ENCODE measurements at places on chromosomes 6 and 20.

DNA sequence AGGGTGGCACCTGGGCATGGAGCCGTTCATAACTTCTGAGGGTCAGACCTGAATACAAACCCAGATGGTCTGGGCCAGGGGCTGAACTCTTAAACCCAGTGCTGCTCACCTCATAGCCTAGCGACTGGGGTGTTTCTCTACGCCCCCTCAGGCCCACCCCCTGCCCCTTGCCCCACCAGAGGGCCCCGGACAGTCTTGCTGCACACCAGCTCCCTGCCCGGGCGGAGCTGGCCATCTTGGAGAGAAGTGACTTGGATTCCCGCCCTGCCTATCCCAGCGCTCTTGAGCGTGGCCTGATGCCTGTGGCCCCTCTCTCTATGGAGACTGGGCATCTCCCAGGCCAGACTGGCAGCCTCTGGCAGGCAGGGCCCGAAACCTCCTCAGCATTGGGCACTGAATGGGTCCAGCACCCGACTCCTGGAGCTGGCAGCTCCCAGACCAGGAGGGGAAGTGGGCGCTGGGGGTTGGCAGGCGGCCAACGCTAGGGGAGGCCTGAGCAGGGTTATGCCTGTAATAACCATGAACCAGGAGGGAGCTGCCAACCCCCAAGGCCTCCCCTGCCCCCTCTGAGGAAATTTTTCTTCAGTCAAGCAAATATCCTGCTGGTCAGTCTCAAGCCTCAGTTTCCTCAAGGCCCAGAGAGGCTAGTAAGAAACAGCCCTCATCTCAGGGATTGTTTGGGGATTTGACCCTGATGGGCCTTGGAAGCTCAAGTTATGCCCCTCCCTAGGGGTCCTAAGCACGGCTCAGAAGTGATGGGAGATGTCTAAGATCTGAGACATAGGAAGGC is 169.5 kb downstream of the VEGFA start:
- DNase-seq: no peak

- no peak for DNase-seq
These were observed 87.3 kb downstream of the PTPRT start for GRCh38 chr20:43102394-43102793.

- DNase-seq: no peak
These were observed 91.4 kb downstream of the CDH26 start for GRCh38 chr20:60049601-60050000.

DNA sequence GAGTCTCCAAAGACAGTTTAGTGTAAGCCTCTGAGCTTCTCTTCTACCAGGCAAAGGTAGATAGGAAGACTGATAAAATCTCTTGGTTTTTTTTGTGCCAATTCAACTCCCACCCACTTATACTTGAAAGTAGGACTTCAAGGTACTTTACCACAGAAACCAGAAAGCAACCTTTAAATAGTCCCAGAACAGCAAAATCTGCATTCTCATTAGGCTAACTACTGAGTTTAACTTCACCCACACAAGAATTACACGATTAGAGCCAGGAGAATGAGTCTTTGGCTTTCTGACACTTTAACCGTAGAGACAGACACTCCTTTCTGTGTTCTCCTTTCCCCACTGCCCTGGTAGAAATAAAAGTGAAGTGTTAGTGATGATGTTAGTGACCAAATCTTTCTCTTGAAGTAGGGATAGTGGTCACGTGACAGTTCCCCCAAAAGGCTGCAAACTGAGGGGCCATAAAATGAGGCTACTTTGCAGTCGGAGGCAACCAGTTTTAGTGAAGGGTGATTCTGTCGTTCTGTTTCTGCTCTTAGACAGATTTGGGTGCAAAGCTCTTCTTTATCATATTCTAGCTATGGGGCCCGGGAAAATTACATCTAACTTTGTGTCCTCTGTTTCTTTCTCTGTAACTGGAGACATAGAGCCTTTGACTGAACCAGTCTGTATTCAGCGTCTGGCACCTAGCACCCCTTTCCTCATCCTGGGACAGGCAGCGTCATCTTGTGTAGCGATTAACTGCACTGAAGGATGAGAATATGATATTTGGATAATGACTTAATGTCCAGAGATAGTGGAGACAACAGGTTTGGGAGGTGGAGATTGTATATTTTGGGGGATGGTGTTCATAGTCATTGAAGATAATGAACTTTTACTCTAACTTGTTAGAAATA is 206.4 kb upstream of the CITED2 start:
- no peak for DNase-seq

GRCh38 chr6:157229713-157230112 is 93.6 kb downstream of the TMEM242 start:
- DNase-seq: peak; percentile 74

DNA sequence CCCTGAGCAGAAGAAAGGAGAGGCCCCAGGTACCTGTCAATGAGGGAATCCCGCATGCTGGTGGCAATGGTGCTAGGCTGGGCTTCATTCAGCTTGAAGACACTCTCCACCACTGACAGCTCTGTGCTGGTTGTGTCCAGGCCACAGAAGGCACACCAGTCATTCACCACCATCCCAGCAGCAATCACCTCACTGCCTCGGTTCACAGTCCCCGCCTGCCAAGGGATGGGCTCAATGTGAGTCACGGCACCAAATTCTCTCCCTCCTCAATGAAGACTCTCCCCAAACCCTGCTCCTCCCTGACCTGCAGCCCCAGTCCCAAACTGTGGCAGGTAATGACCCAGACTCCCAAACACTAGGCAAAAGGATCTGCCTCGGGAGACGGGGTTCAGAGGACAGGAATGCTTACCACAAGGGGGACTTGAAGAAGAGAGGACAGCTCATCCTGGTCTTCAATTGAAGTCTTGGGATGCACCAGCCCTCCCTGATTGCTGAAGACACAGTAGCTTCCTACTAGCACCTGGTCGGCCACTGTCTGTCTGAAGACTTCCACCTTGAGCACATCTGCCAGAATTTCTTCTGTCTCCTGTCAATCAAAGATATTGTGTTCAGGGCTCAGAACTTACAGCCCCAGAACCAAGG is 1.7 kb upstream of the MMP24OS start:
- DNase-seq: no peak

DNA sequence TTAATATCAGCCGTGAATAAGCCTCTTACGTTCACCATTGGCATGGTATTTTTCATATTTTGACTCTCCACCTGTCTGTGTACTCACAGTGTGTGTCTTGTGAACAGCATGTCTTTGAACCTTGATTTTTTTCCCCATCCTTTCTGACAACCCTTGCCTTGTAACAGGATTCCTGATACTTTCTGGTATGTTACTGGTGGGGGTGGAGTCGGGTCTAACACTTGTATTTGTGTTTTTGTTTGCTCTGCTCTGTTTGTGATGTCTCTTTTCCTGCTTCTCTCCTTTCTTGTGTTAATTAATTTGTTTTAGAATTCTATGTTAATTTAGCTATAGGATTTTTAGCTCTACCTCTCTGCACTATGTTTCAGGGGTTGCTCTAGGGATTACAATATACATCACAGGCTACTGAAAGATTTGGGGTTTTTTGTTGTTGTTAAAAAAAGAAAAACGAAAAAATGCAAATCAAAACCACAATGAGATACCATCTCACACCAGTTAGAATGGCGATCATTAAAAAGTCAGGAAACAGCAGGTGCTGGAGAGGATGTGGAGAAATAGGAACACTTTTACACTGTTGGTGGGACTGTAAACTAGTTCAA is 245.1 kb downstream of the CDH4 start:
- DNase-seq: no peak

GRCh38 chr6:64685401-64685800 is 1021.6 kb downstream of the EYS start:
- no peak for DNase-seq

- DNase-seq: no peak
These were observed 248.2 kb downstream of the KHDC1L start for GRCh38 chr6:72977114-72977513.

DNA sequence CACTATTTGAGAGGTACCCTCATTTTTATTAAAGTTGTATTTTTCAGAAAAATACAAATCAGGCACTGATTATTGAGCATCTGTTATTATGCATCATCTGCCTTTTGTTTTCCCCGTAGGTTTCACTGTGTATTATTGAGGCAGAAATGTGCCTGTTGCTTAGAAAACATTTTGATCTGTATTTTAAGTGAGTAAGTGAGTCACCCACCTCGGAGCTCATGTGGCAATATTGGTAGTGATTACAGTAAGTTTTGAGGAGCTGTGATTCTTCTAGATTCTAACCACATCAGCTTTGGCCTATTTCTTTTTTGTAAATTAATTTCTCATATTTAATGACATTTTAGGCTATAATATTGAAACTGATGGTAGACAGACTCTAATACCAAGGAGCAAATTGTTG is 59.6 kb upstream of the LAMP5 start:
- no peak for DNase-seq

GRCh38 chr6:147366290-147366689 is 142.2 kb upstream of the SAMD5 start:
- DNase-seq: no peak

DNA sequence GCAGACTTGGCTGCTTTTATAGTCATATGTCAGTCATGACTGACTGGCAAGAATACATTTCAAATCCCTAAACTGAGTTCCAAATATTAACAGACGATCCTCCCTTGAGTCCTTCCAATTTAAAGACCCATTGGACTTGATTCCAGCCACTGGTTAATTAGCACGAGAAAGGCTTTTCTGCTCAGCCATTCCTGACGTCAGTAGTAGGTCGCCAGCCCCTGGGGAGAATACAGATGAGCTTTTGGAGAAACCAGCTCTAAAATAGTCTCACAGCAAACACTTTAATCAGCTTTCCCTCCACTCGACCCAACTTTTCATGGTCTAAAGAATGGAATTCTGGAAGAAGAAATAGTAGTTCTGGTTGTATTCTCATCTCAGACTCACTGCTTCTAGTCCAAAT is 91.6 kb downstream of the SLC22A3 start:
- no peak for DNase-seq

DNA sequence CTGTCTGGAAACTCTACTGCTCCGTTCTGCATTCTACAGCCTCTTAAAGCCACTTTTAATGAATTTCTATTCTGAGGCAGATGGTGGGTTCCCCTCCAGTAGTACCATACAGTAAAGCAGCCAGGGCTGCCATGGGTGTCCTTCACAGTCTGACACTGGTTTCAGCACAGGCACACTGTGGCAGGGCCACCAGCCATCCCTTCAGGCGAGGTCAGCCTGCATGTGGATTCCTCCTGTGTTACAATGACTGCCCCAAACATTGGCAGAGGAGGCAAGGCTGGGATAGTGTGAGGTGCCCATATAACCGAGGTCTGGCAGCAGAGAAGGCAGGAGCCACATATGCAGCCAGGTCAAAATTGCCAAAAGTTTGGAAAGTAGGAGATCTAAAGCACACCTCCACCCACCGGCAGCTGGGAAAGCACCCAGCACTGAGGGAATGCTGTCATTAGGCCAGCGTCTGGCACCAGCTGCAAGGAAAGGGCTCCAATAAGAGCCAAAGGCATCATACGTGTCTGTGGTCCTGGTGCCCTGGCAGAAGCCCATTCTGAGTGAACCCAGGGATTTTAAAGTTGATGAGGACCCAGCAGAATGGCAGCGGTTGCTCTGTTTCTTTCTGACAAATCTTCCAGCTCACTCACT is 24.0 kb downstream of the STK35 start:
- no peak for DNase-seq

- DNase-seq: no peak
These were observed 57.2 kb upstream of the F13A1 start for GRCh38 chr6:6377621-6378020.

GRCh38 chr6:167581637-167582036 is 245.1 kb upstream of the AFDN start:
- no peak for DNase-seq

- DNase-seq: no peak
These were observed 6.5 kb downstream of the DDO start for GRCh38 chr6:110408901-110409300.

DNA sequence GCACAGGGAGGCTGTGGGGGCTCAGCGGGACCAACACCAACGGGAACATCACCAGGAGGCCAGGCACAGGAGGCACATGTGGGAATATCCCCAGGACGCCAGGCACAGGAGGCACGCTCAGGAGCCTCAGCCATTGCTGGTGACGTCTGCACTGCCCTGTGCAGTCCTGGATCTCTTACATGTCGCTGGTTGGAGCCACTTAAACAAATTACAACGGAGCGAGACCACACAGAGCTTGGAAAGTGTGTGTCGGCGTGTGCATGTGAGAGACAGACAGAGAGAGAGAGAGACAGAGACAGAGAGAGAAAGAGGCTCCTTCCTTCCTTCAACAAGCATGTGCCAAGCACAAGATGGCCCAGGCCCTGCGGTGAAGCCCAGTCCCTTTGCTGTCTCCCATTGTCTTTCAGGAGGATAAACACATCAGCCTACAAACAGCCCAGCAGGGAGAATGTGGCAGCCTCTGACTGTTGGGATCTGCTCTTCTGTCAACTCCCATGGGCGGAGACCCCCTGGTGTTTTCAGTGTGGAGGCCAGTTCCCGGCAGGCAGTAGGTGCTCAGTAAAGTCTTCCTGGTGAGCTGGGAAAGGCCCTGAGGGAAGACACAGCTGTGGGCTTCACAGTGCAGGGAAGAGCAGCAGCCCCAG is 112.7 kb upstream of the THBS2 start:
- DNase-seq: no peak

DNA sequence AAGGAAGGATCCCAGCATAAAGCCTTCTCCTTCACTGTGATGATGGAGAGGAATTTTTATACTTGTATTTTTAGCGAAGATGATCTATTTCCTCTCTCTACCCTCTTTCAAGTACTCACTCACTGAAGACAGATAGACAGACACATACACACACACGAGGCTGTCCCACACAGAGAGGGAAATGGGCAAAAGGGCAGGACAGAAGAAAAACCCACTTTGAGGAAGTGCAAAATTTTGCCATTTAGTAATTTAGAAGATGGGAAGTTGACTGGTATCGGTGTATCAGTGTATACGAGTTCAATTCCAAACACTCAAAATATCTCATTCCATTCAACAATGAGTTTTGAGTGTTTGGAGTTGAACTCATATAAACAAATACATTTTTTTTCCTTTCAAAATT is 30.9 kb downstream of the HEBP2 start:
- DNase-seq: no peak

Measured in NCI-H524 (cell line).